ENCODE measurements at places on chromosomes 2 and 18.

DNA sequence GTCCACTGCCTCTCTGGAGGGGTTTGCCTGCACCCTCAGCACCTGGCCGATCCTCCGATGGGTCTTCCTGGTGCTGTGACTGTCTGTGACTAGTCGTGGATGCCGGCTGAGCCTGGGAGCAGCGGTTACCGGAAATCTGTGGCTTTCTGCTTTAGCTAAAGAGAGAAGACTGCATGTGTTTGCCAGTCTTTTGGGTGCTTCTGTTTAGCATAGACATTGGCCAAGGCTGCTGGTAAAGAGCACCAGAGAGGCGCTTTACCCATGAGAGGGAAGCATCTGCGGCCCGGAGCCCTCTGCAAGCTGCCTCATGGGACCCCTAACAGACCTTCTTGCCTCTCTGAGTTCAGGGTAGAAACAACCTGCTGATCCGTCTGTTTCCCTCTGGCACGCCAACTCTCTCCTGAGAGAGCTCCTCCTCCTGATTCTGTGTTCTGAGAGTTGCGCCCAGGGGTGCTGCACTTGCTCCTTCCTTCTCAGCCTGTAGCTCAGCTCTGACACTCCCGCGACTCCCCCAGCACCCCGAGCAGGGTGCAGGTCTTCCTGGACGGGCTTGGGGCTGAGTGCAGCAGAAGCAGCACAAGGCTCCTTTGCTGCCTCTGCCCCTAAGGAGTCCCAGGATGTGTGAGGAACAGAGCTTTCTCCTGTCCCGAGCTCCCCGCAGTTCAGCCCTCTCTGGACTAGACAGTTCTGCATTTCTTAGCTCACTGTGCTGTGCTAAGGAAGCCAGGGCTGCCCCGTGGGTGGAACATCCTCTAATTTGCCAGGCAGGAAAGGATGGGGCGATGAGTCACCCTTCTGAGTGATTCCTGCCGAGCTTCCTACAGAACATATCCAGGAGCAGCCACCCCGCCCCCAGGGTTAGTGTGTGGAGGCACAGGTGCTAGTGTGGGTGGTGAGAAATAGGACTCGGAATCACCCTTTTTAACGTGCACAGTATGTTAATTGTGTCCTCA, 203.2 kb downstream of the SH3RF3 start:
- peak; percentile 46 for DNase-seq

- DNase-seq, result no peak
These were observed 19.5 kb upstream of the DCDC2C start for GRCh38 chr2:3683748-3684454.

DNA sequence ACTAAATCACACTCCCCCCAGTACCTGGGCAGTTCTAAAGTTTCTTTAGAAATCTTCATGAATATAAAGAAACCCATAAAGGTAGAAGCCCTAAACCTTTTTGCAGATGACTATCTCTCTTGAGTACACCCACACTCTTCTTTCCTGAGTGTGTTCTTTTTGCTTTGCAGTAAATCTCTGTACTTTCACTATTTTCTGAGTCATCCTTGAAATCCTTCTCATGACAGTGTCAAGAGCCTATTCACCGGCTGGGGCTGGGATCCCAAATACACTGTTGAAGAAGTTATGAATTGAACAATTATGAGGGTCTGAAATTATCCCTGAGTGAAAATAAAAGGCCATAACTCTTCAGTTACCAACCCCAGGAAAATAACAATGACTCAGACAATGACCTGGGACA, 133.9 kb upstream of the CCDC195 start:
- no peak for DNase-seq

DNA sequence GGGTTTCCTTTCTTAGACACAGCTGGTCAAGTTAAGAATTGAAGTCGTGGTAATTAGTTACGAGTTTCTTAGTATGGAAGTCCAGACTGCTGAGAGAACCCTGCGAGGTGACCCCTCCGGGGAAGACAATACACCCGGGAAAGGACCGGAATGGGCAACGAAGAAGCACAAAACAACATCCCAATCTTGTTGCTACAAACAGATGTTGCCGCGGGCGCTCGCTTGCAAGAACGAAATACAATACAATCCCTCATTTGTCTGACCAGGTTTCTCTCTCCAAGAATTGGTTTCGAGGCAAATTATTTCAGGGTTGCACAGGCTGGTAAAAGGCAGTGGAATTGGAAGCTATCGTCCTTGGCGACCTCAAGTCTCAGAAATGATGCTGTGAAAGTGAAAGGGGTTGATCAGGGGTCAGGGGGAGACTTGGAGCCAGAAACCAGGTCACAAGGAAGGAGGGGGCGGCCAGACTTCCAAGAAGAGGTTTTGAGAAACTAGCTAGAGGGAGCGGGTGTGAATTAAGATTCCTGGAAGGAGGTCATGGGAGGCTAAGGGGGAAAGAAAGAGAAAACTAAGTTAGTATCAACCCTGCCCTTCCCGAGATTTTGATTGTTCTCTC, 401.9 kb downstream of the HRH4 start:
- no peak for DNase-seq

DNA sequence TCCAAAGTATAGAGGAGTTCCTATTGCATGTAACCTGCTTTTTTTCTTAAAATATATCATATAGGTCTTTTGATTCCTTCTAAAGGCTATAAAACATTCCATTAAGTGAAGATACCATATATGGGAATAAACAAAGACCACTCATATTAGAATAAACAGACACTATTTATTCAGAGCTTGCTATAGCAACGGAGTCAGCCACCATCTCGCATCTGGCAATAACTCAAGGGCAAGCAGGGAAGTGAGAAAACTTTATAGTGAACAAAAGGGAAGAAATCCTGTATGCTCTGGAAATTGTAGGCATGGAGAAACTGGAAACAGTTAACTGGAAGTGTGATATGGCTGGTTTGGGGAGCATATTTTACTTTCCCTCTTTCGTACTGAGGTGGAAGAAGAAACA, 301.9 kb downstream of the PTH2R start:
- no peak for DNase-seq

- DNase-seq, result no peak
These were observed 18.8 kb downstream of the UXS1 start for GRCh38 chr2:106175086-106175850.

GRCh38 chr2:96574364-96574763, 37.8 kb downstream of the ARID5A start:
- DNase-seq, result no peak

DNA sequence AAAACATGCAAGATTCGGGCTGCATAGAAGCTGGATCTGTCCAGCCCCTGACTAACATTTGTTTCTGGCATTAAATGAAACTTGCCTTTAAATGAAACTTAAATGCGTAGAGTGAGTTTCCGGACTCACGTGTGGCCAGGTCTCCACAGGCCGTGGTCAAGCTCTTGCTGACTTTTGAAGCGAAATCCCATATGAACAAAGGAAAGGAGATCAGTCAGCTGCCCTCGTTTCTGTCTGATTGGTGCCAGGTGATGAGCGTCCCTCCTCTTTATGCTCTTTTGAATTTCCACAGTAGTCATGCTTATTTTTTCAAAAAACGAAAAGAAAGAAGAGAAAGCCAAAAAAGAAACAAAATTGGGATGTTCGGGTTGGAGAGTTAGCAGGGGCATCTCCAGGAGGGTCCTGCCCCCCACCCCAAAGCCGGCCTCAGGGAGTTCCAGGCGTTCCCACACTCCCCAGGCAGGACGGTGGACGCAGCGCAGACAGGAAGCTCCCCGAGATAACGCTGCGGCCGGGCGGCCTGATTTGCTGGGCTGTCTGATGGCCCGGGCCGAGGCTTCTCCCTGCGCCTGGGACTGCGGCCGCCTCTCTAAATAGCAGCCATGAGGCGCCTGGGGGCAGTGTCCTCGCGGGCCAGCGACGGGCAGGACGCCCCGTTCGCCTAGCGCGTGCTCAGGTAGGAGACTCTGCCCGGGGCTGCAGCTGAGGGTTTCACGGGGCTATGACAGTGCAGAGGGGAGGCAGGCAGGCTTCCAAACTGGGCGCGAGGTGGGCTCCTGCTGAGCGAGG, at the start of gene COLEC11:
TSS of gene COLEC11 (plus strand) at position 620 of the 789 bp plus-strand sequence. CDS start 9,229 bp downstream, outside the sequence.
- no peak for DNase-seq

DNA sequence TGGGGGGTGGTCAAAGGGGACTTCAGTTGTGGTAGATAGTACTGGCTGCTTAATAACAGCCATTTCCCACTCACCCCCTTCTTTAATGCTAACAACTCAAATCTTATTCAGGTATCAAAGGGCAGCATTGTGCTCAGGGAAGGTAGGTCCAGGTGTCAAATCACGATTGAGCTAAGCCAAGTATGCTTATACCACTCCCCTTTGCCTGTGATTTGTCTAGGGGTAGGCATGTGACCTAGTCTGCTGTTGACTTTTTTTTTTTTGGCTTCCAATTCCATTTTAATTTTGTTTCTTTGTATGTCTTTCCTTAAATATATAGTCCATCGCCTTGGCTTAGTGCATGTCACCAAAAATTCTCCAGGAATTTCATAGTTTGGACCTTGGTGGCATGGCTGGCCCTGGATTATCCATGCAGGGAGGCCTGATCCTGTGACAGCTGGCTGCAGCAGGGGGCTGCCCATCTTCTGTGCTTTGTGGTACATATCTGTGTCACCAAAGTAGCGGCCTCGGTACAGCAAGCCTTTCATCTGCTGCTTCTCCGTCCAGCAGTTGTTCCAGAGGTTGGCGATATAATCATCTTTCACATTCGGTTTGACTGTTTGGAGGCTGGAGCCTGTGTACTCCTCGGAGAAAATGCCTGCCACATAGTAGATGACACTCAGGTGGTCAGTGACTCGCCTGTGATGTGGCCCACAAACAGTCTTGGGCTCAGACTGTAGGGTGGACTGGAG, 68.1 kb upstream of the SPRED2 start:
- DNase-seq, result no peak

DNA sequence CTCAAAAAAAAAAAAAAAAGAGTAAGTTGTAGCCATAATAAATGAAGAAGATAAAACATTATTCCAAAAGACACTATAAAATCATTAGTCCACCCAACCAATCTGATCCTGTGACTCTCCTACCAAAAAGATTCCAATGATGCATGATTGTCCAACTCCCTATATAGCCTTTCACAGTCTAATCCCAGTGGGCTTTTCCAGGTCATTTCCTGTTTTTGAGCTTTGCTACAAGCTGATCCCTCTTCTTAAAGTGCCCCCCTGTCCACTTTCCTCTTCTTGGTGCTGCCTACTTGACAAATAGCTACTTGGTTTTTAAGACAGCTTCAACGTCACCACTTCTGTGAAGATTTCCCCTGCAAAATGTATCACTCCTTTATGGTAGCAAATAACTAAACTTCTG, 88.4 kb downstream of the SEMA4F start:
- no peak for DNase-seq

- no peak for DNase-seq
These were observed 265.0 kb upstream of the PARD3B start for GRCh38 chr2:204280262-204280668.

DNA sequence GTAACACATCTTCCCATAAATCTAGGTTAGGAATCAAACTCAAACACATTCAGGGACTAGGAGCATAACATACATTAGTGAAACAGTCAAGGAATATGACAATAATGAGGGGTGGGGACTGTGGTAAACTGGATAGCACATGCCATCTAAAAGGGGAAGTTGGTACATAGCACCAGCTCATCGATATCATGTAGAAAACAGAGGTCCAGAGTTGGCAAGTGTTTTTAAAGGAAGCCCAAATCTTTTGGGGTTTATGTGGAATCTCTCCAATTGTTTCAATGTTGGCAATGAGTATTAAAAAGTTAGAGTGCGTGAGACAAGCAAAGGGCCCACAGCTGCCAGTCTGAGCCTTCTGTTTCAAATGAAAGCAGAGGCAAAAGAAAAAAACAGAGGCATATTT, 24.4 kb downstream of the KLF7 start:
- no peak for DNase-seq

DNA sequence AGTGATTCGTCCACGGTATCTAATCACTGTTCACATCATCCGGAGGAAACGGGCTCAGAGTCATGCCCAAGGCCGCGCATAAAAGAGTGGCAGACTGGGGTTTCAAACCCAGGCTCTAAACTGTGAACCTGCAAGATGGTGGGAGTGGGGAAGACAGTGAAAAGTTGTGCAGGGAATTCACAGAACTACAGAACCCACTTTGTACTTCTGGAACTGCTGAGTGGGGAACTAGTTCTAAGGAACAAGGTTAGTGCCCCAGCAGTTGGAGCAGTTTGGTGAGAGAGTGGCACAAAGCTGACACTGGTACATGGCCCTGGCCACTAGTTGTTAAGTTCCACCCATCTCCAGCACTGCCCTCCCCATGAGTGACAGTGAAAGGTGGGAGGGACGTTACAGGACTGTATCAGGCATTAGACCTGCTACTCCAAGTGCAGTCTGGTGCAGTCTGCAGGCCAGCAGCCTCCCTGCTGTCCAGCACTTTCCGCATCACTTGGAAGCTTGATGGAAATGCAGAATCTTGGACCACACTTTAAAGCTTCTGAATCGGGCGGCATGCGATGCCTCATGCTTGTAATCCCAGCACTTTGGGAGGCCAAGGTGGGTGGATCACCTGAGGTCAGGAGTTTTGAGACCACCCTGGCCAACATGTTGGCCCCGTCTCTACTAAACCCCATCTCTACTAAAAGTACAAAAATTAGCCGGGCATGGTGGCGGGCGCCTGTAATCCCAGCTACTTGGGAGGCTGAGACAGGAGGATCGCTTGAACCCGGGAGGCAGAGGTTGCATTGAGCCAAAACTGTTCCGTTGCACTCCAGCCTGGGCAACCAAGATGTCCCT, 47.3 kb downstream of the C2orf42 start:
- DNase-seq, result peak; percentile 47

DNA sequence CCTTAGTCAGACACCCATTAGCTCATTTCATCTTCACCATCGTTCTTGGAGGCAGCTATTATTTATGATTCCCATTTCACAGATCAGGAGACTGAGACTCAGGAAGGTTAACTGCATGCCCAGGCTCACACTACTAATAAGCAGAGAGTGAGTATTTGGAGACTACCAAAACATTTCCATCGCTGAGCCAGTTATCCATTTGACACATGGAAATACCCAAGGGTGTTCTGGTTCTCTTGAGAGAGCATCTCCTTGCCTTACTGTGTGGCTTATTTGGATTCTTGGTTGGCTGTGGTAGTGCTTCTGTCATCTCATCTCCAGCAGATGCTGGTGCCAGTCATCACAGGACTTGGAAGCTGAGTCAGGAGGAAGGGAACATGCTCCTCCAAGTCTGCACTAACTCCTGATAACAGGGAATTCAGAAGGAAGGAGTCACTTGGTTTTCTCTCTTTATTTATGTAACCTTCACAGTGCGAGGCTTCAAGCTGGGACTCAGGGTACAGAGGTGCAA, 55.2 kb downstream of the RASGRP3 start:
- DNase-seq, result no peak

- no peak for DNase-seq
These were observed 26.8 kb upstream of the TACR1 start for GRCh38 chr2:75226099-75226498.

DNA sequence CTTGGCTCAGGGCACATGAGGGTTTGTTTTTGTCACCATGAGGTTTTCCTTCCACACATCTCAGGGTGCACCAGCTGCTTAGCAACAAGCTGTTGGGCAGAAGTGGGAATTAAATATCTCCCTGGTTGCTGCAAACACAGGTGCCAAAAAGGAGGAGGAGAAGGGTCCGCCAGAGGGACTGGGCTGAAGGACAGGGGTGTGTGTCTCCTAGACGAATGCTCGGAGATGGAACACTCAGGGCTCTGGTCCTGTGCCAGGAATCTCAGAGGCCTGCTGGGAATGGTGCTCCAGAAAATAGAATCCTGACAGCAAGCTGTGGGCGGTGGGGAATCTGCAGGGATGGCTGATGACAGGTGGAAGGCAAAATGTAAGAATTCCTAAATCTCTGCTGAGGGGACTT, 94.5 kb downstream of the VSNL1 start:
- no peak for DNase-seq
